PC-3 (cell line): ENCODE measurements at places on chromosomes 1 and 21. TPM values are rescaled to one million over a fixed set of nuclear protein-coding genes. Genes with fewer than 3 reads are reported as not detected.
A peak's percentile ranks its signal among the peaks of the same experiment; 100 is the strongest.

SLAMF6 gene
- not detected in 2 replicates for total RNA-seq

DNA sequence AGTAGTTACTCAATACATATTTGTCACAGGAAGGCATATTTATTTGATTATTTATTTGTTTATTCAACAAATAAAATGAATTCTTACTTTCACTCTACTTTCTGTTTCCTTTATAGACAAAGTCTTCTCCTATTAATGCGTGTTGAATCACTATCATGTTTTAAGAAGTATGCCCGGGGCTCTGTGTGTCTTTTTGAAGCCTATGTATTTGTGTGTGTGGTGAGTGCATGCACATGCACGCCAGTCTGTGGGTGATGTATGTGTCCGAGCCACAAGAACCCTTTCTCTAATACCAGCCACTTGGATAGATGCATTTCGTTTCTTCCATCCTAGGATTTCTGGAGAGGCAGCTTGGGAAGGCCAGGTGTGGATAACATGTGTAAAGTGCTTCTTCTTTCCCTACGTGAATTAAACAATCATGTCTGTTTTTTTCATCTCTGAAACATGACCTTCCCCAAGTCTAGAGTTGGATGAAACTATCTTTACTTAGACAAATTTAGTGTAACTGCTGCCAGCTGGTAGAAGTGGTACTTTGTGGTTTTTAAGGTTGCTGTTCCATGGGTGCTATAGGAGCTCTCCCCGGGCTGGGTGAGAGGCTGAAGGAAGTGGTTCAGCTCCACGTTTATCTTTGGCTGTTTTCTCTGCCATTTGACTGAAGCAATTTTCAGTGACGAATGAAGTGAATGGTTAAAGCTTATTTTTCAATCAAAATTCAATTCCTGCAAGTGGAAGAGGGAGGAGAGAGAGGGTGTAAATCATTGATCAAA, 46.8 kb upstream of the PPM1J start:
- H3K27ac ChIP-seq: no peak overlapping the region
- no peaks in the 10 kb centered on the region for H3K27me3 ChIP-seq
- H3K4me3 ChIP-seq: no peak overlapping the region

GPR89A gene
- total RNA-seq: 38.3 and 47.9 TPM in 2 replicates

GRCh38 chr21:40164905-40165772, 297.9 kb downstream of the PCP4 start:
- no peak overlapping the region for H3K4me3 ChIP-seq
- H3K36me3 ChIP-seq: no peaks in the 10 kb centered on the region
- H3K27me3 ChIP-seq: no peaks in the 10 kb centered on the region
- no peak overlapping the region for H3K27ac ChIP-seq
- no peaks in the 10 kb centered on the region for H3K4me1 ChIP-seq
- no peak for DNase-seq

DNA sequence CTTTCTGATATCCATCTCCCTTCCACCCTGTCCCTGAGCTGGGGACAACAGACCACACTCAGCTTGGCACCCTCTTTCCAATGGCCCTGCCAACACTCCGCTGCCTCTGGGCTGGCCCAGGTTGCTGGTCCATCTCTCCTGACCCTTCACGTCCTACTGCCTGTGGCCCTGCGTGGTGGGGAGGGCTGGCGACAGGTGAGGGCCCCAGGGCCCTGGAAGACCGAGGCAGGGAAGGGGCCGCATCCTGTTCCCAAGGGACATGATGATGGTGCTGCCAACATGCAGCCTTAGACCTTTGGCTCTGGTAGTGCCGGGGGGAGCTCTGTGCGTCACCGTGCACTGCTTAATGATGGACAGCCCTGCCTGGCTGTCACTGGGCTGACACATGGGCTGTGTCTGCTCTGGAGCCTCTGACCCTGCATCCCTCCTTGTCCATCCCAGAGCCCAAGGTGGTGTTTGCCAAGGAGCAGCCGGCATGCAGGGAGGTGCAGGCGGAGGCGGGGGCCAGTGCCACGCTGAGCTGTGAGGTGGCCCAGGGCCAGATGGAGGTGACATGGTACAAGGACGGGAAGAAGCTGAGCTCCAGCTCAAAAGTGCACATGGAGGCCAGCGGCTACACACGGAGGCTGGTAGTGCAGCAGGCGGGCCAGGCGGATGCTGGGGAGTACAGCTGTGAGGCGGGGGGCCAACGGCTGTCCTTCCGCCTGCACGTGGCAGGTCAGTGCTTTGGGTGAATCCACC, 65.2 kb downstream of the OBSCN start:
- peaks cover 4% of the 10 kb centered on the region; the same call in 1 of the 2 replicates for H3K4me1 ChIP-seq
- H3K27ac ChIP-seq: no peak overlapping the region
- DNase-seq: no peak
- H3K27me3 ChIP-seq: no peaks in the 10 kb centered on the region

DNA sequence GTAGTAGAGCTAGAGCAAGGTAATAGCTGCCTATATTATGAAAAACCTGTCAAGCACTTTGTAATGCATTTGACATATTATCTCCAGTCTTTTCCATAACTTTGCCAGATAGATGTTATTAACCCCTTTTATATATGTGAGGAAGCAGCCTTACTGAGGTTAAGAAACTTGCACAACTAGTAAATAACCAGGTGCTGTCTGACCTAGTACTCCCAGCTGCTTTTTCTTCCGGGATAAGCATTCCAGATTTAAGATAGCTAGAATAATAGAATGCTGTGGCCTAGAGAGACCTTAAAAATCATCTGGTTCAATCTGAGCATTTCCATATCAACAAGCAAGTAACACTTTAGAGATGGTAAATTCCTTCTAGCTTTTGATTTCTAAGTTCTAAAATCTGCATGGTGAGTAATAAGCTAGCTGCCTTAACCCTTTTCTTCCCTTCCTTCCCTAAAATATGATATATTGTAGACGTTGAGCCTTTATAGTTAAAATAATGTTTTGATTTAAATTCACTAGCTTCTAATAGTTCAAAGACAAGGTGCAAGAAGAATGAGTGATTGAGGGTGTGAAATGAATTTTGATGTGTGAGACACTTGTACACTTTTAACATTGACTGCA, 1.8 kb downstream of the SH3GLB1 start:
- no peaks in the 10 kb centered on the region for H3K27me3 ChIP-seq
- H3K36me3 ChIP-seq: peaks cover 3% of the 10 kb centered on the region; the same call in 1 of the 2 replicates
- DNase-seq: peak; percentile 27
- H3K4me3 ChIP-seq: peak overlapping the region; percentile 92

C21orf91 gene
- 6.1 and 7.7 TPM in 2 replicates for total RNA-seq

- H3K4me3 ChIP-seq: peak overlapping the region; percentile 40
- DNase-seq: peak; percentile 98
- peak overlapping the region; percentile 84 for H3K27ac ChIP-seq
- peaks cover 47% of the 10 kb centered on the region for H3K4me1 ChIP-seq
- H3K36me3 ChIP-seq: no peaks in the 10 kb centered on the region
- no peaks in the 10 kb centered on the region for H3K27me3 ChIP-seq
Observed at GRCh38 chr1:212667223-212668139, 32.2 kb downstream of the BATF3 start.

THEM5 gene
- not detected in 2 replicates for total RNA-seq

DNA sequence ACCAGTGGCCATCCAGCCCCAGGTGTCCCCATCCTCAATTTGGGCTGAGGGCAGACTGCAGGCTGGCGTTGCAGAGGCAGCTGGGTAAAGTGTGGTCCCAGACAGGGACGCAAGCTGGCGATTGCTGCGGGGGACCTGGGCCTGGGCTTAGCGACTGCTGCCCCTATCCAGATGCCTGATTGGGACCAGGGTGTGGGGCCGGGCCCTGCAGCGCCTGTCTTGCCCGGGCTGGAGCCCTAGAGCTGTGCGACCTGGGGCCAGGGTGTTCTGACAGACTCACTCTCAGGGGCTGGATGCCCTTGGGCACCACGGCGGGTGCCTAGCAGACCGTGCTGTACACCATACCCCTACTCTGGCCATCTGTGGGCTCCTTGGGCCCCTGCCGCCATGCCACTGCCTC, 16.2 kb upstream of the FAAP20 start:
- H3K36me3 ChIP-seq: no peaks in the 10 kb centered on the region
- no peak overlapping the region for H3K4me3 ChIP-seq
- H3K27me3 ChIP-seq: no peaks in the 10 kb centered on the region
- H3K27ac ChIP-seq: no peak overlapping the region
- no peak for DNase-seq
- H3K4me1 ChIP-seq: peaks cover 49% of the 10 kb centered on the region

GRCh38 chr1:89607156-89607555, 25.8 kb upstream of the LRRC8C start:
- peaks cover 30% of the 10 kb centered on the region for H3K4me1 ChIP-seq
- no peaks in the 10 kb centered on the region for H3K27me3 ChIP-seq
- H3K4me3 ChIP-seq: no peak overlapping the region

GRCh38 chr1:30242168-30242567, 481.2 kb downstream of the MATN1 start:
- DNase-seq: no peak
- H3K36me3 ChIP-seq: no peaks in the 10 kb centered on the region
- no peaks in the 10 kb centered on the region for H3K4me1 ChIP-seq

DNA sequence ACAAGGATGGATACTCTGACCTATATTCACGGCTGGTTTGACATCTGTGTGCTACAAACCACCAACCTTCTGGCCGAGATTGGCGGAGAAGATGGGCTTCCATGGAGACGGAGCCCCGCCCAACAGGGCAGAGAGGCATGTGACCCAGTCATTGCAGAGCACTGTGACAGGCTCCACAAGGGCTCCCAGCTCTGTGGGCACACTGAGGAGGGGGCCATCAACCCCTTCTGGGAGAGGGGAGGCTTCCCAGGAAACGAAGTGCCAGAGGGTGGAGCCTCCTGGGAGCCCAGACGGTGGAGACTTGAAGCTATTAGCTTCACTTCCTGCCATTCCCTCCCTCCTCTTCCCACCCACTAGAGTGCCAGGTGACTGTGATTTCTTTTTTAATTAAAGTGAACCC, 71.6 kb upstream of the IFFO2 start:
- H3K36me3 ChIP-seq: no peaks in the 10 kb centered on the region
- no peaks in the 10 kb centered on the region for H3K27me3 ChIP-seq
- peaks cover 8% of the 10 kb centered on the region; the same call in 1 of the 2 replicates for H3K4me1 ChIP-seq
- H3K27ac ChIP-seq: no peak overlapping the region
- DNase-seq: no peak
- H3K4me3 ChIP-seq: no peak overlapping the region

RGS8 gene
- not detected in 2 replicates for total RNA-seq

DNA sequence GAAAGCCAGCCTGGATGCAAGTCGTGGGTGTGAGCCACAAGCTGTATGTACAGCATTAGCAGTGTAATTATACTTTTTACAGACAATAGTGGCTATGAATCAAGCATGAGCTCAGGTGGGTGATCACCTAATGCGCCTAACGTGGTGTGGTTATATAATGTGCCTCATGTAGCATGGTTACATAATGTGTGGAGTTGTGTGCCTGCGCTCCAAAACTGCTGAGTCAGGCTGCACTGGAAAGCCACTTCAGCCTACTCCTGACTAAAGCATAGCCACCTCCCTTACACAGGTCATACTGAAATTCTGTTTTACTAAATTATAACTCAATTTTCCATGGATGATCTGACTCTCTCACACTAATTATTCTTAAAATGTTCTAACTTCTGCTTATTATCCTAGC, 69.8 kb downstream of the KCNT2 start:
- H3K27me3 ChIP-seq: no peaks in the 10 kb centered on the region
- no peaks in the 10 kb centered on the region; the same call in 1 of the 2 replicates for H3K36me3 ChIP-seq
- H3K27ac ChIP-seq: no peak overlapping the region
- H3K4me3 ChIP-seq: no peak overlapping the region
- DNase-seq: no peak
- no peaks in the 10 kb centered on the region for H3K4me1 ChIP-seq

OLIG2 gene
- not detected in 2 replicates for total RNA-seq

DNA sequence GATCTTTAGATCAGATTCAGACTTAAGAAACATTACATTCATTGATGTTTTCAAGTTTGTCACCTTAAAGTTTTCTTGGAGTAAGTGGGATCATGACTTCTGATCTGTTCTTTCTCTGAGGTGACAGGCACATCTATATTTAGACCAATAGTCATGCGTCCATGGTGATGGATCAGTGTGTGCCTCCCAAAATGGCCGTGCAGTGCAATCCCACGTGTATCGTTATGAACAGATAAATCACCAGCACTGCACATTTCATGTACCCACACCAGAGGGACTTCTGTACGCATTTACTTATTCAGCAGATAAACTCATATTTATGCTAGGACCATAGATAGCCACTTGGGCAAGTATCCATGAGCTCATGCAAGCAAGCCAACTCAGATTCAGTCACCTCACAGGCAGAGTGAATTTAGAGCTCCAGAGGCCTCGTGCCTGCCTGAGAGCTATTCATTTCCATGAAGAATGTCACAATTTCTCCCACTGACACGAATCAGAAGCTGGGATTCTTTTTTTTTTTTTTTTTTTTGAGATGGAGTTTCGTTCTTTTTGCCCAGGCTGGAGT, 13.9 kb upstream of the WDR26 start:
- H3K27ac ChIP-seq: no peak overlapping the region
- H3K4me3 ChIP-seq: no peak overlapping the region
- no peaks in the 10 kb centered on the region for H3K36me3 ChIP-seq
- DNase-seq: no peak

DNA sequence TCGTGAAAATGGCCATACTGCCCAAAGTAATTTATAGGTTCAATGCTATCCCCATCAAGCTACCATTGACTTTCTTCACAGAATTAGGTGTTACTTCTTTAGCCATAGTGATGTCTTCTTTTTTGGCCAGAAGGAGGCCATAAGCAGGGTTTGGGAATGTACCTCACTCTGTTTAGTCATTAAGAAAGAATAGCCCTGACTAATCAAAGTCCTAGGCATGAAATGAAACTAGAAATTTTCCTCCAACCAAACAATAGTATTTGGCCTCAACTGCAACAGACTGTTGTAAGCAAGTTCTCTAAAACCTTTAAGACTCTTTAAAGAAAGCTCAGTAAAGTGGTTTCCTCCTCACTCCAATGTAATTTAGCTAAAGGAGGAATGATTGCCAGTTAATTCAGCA, 163.9 kb downstream of the AKT3 start:
- no peak overlapping the region for H3K27ac ChIP-seq
- DNase-seq: no peak
- no peak overlapping the region for H3K4me3 ChIP-seq
- no peaks in the 10 kb centered on the region for H3K27me3 ChIP-seq
- H3K36me3 ChIP-seq: no peaks in the 10 kb centered on the region
- H3K4me1 ChIP-seq: no peaks in the 10 kb centered on the region

RNU1-4 gene
- total RNA-seq: under 0.01 TPM in 2 replicates

PADI1 gene
- total RNA-seq: 0.35 and 0.73 TPM in 2 replicates

- no peak for DNase-seq
- H3K36me3 ChIP-seq: no peaks in the 10 kb centered on the region
- no peaks in the 10 kb centered on the region for H3K4me1 ChIP-seq
- no peaks in the 10 kb centered on the region for H3K27me3 ChIP-seq
- no peak overlapping the region for H3K27ac ChIP-seq
- no peak overlapping the region for H3K4me3 ChIP-seq
Observed at GRCh38 chr21:37276377-37276776, 9.2 kb upstream of the VPS26C start.

- H3K27me3 ChIP-seq: no peaks in the 10 kb centered on the region
- peaks cover 35% of the 10 kb centered on the region for H3K4me1 ChIP-seq
- peak overlapping the region; percentile 5 for H3K27ac ChIP-seq
- no peaks in the 10 kb centered on the region for H3K36me3 ChIP-seq
- H3K4me3 ChIP-seq: no peak overlapping the region
Observed at GRCh38 chr1:226764533-226764932, 25.5 kb upstream of the ITPKB start.

OR2T12 gene
- total RNA-seq: not detected in 2 replicates
